Esophagus mucosa (tissue), 1 donor: ENCODE measurements at places on chromosomes 7 and 10. TPM values are rescaled to one million over a fixed set of nuclear protein-coding genes. Genes with fewer than 3 reads are reported as not detected.

- no peak for ATAC-seq
Observed at GRCh38 chr10:25522294-25522693, 347.5 kb downstream of the GPR158 start.

DNA sequence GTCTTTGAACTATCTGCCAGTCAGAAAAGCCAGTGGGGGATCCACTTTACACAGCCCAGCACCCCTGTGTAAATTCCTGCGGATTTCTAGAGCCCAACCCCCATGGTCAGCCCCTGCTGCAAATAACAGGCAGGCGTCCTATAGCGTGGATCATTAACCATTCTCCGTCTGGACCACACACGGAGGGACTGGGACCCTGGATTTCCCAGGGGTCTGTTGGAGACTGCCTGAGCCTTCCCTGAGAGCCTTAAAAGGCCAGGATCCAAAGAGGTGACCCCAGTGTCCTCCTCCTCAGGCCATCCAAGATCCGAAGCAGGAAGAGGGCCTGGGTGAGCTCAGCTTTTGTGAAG lies 11.2 kb upstream of the GRID1 start:
- no peak for ATAC-seq

GRCh38 chr7:114922652-114923402 lies 933 bp downstream of the MDFIC start:
- ATAC-seq: peak; percentile 68

GRCh38 chr7:114112806-114113205 lies 194.0 kb upstream of the PPP1R3A start:
- no peak for ATAC-seq

DNA sequence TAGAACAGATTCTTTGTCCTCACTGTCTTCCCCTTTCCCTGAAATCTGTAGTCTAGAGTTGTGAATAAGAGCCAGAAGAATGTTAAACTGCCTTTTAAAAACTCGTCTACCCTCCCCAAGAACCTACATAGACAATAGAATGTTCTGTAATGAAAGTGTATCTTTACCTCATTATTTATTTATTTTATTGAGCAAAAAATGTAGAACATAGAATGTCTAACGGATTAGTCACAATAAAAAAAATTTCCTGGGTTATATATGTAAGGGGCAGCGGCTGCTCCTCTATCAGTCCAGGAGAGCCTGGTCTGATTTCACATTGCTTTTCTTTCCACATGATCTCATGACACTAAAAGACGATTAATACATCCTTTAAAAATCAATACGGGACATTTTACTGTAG lies 135.7 kb downstream of the SDK1 start:
- no peak for ATAC-seq

- no peak for ATAC-seq
Observed at GRCh38 chr7:140698477-140698876, 2.0 kb downstream of the NDUFB2 start.

Gene BBS9
- 8.8 TPM for total RNA-seq

GRCh38 chr10:91799612-91799975 lies 1.4 kb downstream of the TNKS2 start:
- ATAC-seq: no peak

Gene SYT15B
- 0.88 TPM for total RNA-seq

- ATAC-seq: no peak
Observed at GRCh38 chr7:9307131-9307530, 873.7 kb downstream of the NXPH1 start.

DNA sequence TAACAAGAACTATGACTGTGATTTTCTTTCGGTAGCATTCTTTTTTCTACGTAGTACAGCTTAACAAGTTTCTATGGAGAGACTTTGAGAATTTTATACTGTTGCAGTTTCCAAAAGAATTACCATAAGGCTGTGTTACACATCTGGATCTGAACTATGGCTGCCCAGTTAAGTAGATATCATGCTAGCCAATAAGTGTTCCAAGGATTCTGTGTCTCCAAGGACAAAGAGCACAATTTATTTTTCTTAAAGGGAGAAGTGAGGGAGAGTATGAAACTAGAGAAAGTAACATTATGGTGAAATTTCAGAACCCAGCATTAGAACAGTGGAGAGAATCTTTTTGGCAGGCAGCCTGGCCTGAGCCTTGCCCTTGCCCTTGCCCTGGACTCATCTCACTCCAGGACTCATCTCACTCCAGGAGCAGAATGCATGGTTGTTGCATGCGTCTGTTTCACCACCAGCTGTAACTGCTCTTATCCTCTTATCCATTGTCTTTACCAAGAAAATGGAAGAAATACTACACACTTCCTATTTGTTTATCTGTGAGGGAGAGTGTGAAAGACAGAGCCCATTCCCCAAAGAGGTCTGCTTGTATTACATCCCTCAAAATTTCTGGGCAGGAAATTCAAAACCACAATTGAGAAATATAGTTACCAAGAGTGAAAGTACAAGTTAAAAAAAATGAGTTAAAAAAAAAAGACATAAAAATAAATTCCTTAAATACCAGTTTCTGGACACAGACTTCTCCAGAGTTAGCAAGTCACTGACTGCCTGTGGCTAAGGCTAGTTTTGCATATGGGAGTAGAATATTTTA lies 1067.5 kb downstream of the NRG3 start:
- no peak for ATAC-seq

DNA sequence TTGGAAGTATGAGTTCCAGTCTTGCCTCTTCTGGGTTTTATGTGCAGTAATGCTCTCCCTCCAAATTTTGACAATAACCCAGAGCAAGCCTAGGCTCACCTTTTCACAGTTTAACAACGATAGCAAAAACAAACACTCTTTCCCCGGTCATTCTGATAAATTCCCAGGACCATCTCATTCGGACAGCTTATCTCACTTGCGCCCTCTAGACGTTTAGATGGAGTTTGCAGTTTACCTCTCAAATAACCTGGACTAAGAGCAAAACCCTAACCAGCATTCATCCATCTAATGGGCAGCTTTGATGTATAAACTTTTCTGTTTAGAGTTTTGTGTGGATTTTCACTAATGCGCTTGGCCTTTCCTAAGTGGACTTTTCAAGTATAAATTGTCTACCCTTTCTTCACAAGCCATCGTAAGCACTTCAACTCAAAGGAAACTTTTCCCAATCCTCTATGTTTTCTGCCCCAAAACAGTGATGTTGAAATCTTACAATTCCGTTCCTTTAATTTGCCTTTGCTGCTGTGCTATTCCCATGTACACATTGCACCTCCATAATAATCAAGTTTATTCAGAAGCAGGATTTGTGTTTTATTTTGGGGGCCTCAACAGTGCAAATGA lies 114.9 kb downstream of the HDAC9 start:
- ATAC-seq: no peak

Gene PIK3AP1
- total RNA-seq: 1.0 TPM

DNA sequence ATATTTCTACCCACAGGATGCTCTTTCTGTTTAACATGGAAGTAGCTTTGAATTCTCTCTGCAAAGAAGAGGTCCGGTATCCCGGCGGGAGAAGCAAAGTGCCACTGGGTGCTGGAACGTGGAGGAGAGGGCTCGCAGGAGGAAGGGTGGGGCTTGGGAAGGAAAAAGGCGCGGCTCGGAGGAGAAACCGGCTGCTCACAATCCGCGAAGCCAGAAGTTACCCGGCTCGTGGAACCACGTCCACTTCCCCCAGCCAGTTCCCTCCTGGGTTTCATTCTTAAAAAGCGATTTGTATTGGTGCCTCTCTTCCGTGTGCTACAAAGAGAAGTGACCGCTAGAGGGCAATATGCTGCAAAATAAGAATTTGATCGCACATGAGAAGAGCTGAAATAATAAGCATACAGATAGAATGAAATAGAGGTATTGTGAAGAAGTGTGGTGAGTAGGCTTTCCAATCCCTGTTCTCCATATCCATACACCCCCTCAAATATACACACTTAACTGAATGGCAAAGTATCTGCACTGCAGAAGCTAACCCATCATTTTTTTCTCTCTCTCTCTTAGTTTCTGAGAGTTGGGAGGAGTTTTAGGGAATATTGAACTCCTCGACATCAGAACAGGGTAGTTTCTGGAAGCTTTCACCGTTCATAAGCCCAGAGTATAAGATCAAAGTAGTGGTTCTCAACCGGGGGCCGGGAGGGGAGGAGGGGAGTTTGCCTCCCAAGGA lies 31.1 kb downstream of the TRIL start:
- peak; percentile 81 for ATAC-seq

- no peak for ATAC-seq
Observed at GRCh38 chr10:28806951-28807759, 129.8 kb downstream of the BAMBI start.

- ATAC-seq: peak; percentile 36
Observed at GRCh38 chr7:155741805-155742204, 70.5 kb downstream of the SHH start.

Gene SFTPA1
- 0.32 TPM for total RNA-seq
